Left ventricle myocardium superior (tissue), 1 donor: ENCODE measurements at places on chromosomes 5 and 9. TPM values are rescaled to one million over a fixed set of nuclear protein-coding genes. Genes with fewer than 3 reads are reported as not detected.

Gene FRMD3
- 97.7 TPM for total RNA-seq

Gene COL15A1
- total RNA-seq: 47.2 TPM

Gene IRX4
- 19.6 TPM for total RNA-seq

Gene ADRA1B
- total RNA-seq: 1.4 TPM

Gene PIGO
- total RNA-seq: 9.5 TPM

Gene THBS4
- 29.5 TPM for total RNA-seq

Gene TSSK1B
- total RNA-seq: not detected

Gene PCDHB8
- 1.8 TPM for total RNA-seq

Gene GHR
- 11.9 TPM for total RNA-seq

Gene FSD1L
- 4.8 TPM for total RNA-seq

Gene HEMGN
- not detected for total RNA-seq

Gene ENHO
- total RNA-seq: 0.40 TPM

Gene SLC22A4
- 1.6 TPM for total RNA-seq
